NAMALWA (cell line): ENCODE measurements at places on chromosomes 13 and 19.
A peak's percentile ranks its signal among the peaks of the same experiment; 100 is the strongest.

DNA sequence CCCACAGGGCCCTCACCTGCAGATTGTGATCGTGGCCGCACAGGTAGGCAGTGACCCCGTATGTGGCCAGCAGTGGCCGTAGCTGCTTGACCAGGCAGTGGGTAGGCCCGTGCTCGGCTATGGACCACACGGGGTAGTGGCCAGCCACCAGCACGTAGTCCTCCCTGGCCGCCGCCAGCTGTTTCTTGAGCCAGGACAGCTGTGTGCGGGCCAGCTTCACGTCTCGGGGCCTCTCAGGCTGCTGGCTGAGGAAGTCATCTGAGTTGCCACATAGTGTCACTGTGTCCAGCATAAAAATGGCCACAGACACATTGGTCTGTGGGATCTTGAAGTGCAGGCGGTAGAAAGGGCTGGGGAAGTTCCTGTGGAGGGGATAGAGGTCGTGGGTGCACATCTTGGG is 1.2 kb downstream of the ACP5 start:
- no peak for DNase-seq

- no peak for DNase-seq
Observed at GRCh38 chr13:23391752-23392151, 41.8 kb downstream of the SACS start.

GRCh38 chr13:37202264-37202663 is 96.8 kb upstream of the CSNK1A1L start:
- no peak for DNase-seq

- no peak for DNase-seq
Observed at GRCh38 chr19:1811472-1811894, 593 bp downstream of the ATP8B3 start.

DNA sequence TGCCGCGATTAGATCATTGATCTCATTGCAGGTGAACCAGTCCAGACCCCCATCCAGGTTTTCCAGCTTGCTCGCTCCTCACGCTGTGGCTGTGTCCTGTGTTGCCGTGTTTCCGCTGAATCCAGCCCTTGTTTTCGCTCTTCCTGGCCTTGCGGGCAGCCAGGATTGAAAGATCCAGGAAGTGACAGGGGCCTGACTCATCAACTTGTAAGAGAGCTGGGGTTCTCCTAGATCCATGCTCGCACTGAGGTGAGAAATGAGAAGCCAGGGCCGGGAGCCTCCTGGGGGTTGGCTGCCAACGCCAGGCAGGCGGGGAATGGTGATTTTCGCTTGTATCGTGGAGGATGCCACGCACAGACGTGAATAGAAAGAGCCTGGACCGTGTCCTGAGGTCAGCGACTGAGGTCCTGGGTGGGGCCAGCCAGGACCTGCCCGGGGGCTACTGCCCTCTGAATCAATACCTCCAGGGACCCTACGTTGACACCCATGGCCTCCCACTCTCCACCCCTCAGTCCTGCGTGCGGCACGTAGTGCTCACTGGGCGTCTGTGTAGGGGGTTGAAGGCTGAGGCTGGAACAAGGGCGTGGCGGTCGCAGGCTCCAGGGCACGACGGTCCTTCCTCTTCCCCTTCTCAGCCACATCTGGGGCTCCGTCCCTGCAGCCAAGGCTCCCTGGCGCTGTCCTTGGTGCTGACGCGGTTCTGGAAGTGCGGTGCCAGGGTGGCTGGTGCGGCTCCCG is 7.3 kb upstream of the PTPRH start:
- DNase-seq, result peak; percentile 45
